ENCODE measurements at places on chromosomes 7 and 10.

DNA sequence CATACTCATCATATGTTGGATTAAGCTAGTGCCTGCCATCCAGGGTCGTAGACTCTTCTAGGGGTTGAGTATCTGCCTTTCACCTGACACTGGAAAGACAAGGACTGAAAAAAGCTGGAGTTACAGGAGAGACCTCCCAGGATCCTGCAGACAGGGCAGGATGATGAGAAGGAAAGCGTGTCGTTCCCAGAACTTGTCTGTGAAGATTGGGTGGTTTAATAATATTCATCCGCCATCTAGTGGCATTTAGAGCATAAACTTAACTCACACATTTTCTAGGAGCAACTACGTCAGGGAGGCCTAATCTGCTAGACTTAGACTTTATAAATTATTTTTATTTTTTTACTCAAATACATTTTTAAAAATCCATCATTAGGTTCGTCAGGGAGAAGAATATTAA, 59.6 kb downstream of the ADRB1 start:
- DNase-seq, result no peak

GRCh38 chr10:35400595-35401268, 64.4 kb downstream of the CCNY start:
- DNase-seq, result no peak

GRCh38 chr10:58030208-58030607, 237.5 kb downstream of the IPMK start:
- DNase-seq, result no peak

DNA sequence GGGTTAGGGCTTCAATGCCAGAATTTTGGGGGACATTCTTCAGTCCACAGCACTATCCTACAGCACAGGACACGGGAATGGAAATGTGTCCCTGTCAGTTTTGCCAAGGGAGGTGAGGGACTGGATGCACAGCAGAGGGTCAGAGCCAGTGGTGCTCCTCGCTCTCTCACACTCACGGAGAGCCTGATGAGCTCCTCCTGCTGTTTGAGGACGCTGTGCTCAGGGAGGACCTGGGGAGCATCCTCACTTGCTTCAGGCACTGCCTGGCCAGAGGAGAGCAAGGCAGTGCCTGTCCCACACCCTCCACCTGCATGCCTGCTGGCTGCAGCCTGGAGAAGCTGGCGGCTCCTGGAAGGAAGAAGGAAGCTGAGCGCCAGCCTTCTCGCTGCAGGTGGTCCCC, 58.6 kb downstream of the RAMP3 start:
- no peak for DNase-seq

DNA sequence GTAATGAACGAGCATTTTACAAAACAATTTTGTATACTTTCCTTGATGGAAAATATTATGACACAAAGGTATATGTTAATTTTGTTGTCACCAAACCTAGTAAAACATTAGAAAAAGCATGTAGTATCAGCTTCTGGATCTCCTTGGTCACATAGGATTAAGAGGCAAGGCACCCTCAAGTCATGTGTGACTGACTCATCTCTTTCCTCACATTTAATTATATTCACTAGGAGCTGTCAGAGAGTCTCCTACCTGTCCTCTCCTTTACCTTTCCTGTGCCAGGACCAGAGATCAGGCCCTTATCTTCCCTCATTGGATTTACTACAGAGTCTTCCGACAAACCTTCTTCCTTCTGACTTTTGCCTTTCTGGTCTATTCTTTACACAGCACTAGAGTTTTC, 111.3 kb upstream of the RPA3 start:
- DNase-seq, result no peak

DNA sequence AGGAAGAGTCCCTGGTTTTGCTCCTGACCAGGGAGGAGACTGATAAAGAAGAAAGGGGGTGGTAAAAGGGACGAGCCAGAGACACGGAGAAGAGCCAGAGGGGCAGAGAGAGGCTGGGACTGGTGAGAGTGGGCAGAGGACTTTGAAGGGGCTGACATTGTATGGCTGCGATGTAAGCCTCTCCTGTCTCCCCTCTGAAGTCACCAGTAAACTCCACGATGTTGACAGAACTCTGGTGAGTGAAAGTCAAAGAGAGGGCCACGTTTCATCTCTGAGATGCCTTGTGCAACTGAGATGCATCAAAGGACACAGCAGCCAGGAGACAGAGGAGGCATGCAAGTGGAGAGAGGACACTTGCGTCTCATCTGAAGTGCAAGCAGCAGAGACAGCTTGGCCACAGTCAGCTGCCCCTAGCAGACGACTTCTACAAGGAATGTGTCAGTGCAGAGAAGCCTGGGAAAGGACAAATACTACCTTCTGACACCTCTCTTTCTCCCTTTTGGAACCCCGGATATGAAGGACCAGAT, 54.3 kb downstream of the SMKR1 start:
- DNase-seq, result no peak

DNA sequence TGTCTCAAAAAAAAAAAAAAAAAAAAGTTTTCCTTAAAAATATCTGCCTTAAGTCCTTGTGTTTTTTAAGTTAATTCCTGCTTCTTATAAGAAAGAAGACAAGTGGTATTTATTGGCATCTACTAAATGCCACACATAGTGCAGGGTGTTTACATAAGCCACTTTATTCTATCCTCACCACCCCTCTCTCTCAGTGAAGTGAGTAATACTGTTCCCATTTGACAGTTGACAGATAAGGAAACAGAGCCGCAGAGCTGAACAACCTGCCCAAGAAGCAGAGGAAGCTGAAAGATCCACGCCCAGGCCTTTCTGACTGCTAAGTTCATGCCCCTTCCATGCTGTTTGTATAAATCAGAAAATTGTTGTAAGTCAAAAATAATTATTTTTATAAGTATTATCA, 54.1 kb downstream of the ABLIM1 start:
- DNase-seq, result no peak

GRCh38 chr10:118633786-118634185, 38.3 kb upstream of the PRLHR start:
- no peak for DNase-seq

DNA sequence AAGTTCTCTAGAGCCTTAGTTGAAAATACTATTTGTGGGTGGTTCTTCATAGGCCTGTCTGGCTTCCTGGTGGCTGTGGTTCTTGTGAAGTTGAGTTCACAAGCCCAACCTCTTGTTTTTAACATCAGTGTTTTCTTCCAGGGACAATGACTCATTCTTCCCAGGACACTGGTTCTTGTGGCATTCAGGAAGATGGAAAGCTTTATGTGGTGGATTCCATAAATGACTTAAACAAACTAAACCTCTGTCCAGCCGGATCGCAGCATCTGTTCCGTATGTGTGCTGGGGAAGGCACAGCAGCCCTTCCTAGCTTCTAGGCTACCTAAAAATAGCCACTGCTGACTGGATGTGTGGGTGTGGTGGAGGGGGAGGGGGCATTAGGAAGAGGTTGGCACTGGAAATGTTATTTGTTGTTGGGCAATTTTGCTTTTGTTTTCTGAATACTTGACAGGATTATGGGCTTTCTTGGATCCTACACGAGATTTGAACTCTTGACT, 3.9 kb downstream of the LSMEM1 start:
- DNase-seq, result no peak

DNA sequence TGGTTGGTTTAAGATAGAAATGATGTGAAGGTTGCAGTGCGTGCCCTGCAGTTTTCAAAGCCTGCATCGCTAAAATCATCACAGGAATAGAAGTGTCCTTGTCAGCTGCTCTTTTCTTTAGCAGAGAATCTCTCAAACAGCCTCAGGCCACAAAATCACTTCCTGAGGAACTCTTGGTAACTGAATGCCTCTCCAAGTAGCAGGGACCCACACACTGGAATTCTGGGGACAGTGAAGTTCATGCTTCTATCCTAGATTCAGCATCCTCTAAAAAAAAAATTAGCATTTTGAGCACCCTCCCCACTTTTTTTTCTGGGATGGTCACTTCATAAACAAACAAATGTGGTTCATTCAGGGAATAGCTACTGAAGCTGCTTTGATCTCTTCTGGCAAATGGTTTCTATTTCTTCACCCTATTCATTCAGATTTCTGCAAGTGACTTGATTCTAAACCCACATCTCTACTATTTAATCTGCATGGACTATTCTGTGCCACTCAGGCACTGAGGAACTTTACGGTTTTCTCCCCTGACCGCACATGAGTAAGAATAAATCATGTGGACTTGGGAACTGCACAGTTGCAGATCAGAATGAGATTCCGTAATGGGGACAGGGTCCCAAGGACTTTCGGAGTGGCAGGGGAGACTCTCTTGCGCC, 306.9 kb downstream of the FRMD4A start:
- no peak for DNase-seq

- no peak for DNase-seq
These were observed 211.7 kb downstream of the DKK1 start for GRCh38 chr10:52525761-52526160.

- no peak for DNase-seq
These were observed 1288.5 kb downstream of the GATA3 start for GRCh38 chr10:9342885-9343570.

- no peak for DNase-seq
These were observed 67.7 kb downstream of the GPAM start for GRCh38 chr10:112115781-112116385.

- no peak for DNase-seq
These were observed 67.5 kb downstream of the ALOX5 start for GRCh38 chr10:45441239-45442190.

GRCh38 chr10:17059197-17059688, 70.4 kb downstream of the CUBN start:
- DNase-seq, result no peak

GRCh38 chr10:82277591-82277990, 402.6 kb downstream of the NRG3 start:
- DNase-seq, result no peak

DNA sequence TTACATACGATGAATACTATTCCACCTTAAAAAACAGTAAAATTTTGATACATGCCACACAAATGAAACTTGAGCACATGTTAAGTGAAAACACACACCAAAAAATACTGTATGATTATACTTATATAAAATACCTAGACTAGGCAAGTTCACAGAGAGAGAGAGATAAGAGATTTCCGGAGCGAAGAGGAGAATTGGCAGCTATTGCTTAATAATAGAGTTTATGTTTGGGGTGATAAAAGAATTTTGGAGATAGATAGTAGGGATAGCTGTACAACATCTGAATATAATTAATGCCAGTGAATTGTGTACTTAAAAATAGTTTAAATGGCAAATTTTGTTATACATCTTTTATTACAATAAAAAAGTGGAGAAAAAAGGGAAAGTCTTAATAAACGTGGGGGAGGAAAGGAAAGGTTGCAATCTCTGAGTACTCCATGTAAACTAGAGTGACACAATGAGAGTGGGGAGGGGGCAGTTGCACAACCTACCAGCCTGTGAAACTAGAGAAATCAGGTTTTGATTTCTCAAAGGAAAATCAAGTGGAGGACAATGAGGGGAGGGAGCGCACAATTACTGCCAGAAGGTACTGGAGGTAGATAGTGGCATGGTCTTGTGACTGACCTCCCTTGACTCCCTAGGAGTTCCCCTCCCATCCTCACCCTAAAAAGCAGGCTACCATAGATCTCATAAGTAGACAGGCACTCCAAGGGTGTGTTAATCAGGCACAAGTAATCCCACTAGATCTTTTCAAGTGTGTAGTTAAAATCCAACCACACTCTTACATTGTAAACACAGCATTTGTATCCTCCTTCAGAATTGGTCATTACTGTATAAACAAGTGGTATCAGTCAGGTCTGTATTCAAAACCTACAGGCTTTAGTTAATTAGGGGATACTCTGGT, 31.6 kb upstream of the ANK3 start:
- no peak for DNase-seq

DNA sequence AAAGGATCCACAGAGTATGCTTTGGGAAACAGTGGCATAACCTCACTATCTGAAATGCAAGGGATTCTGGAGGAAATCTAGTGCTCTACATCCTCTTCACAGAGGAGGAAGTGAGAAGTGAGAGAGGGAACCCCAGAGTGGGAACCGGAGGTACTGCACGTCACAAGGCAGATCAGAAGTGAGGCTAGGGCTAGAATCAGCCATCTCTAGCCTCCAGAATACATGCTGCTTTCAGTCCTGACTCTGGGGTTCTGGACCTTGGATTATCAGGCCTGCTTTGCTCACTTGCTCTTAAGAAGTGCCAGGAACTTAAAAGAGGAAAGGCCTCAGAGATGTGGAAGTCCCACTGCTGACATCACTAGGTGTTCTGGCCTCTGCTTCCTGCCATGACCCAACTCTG, 25.7 kb downstream of the ZNF503 start:
- DNase-seq, result no peak

DNA sequence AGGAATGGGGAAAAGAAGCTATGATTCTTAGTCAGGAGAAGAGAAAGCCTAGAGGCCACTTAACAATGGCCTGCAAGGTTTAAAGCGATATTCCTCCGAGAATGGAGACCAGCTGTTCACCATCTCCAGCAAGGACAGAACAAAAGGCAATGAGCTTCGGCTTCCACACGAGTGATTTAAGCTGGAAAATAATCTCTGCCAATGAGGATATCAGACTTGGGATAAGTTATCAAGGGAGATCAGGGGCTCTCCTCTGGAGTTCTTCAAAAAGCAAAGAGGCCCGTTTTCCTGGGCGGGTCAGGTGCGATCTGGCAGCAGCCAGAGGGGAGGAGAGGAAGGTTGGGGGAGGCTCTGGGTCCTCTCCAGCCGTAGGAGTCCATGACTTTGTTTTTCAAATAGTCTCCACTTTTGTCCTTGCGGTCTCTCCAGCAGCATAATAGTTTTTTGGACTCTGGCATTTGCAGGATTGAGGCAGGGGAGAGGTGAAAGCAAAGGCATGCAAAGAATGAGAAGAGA, 211.3 kb downstream of the SKIDA1 start:
- no peak for DNase-seq

DNA sequence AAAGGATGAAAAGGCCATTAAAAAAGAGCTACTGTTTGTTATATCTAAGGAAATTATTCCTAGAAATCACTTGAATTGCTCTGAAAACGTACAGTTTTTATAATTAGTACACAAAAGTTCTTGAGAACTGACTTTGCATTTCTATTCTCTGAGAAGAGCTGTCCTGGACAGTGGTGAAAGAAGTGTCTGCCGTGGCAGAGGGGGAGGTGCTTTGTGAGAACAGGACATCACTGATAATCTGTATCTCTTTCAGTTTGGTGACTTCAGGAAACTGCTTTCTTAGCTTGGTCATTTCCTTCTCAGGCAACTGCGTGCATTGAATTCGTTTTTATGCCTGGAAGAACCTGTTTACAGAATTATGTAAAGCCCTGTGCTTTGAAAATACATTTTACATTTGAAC, 52.1 kb downstream of the POLL start:
- no peak for DNase-seq

GRCh38 chr7:55478700-55479099, 93.6 kb downstream of the VOPP1 start:
- no peak for DNase-seq

DNA sequence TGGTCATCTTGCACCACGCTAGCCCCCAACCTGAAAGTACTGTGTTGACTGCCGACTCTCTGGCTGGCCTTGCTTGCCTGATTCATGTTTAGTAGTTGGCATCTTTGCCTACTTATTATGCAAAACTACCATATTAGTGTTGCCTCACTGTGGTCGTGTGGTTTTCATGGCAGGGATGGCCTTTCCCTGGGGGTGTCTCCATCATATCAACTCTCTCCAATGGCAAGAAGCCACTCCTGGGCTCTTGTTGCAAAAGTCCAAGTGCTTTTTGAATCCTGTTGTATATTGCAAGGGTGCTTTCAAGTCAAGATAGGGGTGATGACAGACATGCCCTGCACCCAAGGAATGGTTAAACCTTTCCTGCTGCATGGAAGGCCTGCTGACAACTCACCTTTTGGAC, 39.4 kb downstream of the ABLIM1 start:
- DNase-seq, result no peak

Measured in stimulated activated CD8-positive, alpha-beta memory T cell treated with anti-CD3 and anti-CD28 coated beads, Interleukin-15, amount 100 ng/mL, for 24 hours (primary cell).